ENCODE measurements at places on chromosomes 5 and 9. TPM values are rescaled to one million over a fixed set of nuclear protein-coding genes. Genes with fewer than 3 reads are reported as not detected.
A peak's percentile ranks its signal among the peaks of the same experiment; 100 is the strongest.

DNA sequence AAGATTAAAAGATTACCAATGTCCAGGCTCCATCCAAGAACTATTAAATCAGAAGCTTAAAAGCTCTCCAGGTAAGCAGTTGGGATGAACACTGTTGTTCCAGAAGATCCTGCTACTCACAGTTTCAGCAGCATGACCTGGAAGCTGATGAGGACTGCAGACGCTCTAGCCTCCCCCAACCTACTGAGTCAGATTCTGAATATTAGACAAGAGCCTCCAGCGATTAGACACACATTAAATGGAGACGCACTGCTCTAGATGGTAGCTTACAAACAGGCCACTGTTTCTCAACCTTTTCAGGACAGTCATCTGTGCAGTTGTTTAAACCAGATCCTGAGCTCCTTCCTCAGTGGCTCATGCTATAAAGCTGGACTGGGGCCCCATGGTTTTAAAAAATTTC, 54.3 kb downstream of the MTMR12 start:
- H3K4me1 ChIP-seq = peaks cover 12% of the 10 kb centered on the region
- no peak for DNase-seq
- no peaks in the 10 kb centered on the region for H3K36me3 ChIP-seq
- no peak overlapping the region for H3K4me3 ChIP-seq

Gene SGCD
- total RNA-seq = 0.28 TPM

Gene IL3
- total RNA-seq = not detected

DNA sequence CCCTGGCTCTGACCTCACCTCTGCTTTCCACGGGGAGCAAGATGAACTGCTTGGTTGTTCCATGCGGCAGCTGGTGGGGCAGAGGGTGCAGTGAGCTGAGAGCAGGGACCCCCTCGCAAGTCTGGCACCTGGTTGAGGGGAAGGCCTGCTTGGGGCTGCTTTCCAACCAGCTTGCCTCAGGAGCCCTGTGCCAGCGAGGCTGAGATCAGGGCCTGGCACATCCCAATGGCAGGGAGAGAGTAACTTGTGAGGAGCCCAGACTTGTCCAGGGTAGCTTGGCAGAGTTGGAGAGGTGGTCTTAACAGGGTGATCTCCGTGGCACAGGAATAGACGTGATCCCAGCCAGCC, 68.9 kb downstream of the IQGAP2 start:
- no peak overlapping the region for H3K4me3 ChIP-seq
- H3K27ac ChIP-seq = no peak overlapping the region
- H3K4me1 ChIP-seq = peaks cover 5% of the 10 kb centered on the region
- no peaks in the 10 kb centered on the region for H3K36me3 ChIP-seq
- no peak for DNase-seq

DNA sequence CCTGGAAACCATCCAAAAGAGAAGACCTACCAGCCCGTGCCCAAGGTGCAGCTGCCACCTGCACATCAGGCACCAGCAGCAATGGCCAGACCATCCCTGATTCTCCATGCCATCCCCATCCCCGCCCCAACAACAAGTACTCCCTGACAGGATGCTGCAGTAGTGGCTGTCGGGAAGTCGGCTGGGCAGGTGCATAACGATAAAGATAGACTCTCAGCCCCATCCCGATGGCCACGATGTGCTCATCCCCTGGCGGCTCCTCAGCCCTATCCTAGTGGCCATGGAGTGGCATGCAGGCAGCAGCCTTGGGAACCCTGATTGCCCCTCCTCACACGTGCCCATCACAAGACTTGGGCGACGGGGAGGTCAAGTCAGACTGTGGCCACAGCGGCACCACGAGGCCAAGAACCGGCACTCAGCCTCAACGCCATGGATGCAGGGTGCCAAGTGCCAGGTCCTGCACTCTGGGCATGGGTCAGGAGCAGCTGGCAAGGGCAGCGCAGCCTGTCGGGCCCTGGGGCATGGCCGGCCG, 368.8 kb upstream of the SPATA31A5 start:
- no peaks in the 10 kb centered on the region for H3K4me1 ChIP-seq
- H3K4me3 ChIP-seq = no peak overlapping the region
- no peak for DNase-seq
- H3K27ac ChIP-seq = no peak overlapping the region
- H3K36me3 ChIP-seq = no peaks in the 10 kb centered on the region
- H3K27me3 ChIP-seq = no peaks in the 10 kb centered on the region

Gene BOD1
- 30.1 TPM for total RNA-seq

GRCh38 chr9:99828417-99829176, 6.9 kb downstream of the NR4A3 start:
- no peak overlapping the region for H3K27ac ChIP-seq
- H3K4me3 ChIP-seq = no peak overlapping the region
- no peaks in the 10 kb centered on the region for H3K27me3 ChIP-seq

- no peaks in the 10 kb centered on the region for H3K36me3 ChIP-seq
- DNase-seq = no peak
- no peaks in the 10 kb centered on the region for H3K27me3 ChIP-seq
- peak overlapping the region; percentile 53 for H3K27ac ChIP-seq
- H3K4me3 ChIP-seq = no peak overlapping the region
Observed at GRCh38 chr9:93194221-93194625, 10.3 kb downstream of the WNK2 start.

DNA sequence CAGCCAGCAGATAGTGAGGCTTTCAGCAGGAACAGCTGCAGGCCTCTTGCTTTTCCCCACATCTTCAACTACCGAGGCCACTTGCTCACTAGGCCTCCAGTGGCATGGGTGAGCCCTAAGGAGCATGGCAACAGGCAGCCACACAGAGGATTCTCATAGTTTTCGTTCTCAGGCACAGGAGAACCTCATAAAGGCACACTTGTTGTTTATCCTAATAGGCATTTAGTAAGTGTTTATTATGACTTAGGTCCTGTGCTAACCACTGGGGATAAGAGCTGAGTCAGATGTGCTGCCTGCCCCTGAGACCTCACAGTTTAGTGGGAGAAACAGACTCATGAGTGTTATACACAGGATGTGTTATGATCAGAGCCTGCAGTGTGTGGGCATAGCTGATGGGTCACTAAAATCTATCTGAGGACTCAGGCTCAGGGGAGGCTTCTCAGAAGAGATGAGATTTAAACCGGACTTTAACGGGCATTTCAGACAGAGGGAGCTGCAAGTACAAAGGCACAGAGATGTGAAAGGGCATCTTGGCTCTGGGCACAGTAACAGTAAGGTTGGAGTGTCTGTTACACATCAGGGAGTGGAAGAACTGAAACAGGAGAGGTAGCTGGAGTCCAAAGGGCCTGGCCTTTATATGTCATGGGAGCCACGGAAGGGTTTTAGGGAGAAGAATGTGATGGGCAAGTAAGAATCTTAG, 21.0 kb upstream of the HEMGN start:
- no peak for DNase-seq
- no peaks in the 10 kb centered on the region for H3K36me3 ChIP-seq
- no peak overlapping the region for H3K27ac ChIP-seq

GRCh38 chr5:138303372-138303771, 28.2 kb downstream of the CDC25C start:
- no peaks in the 10 kb centered on the region for H3K27me3 ChIP-seq
- DNase-seq = no peak
- no peaks in the 10 kb centered on the region for H3K36me3 ChIP-seq
- no peak overlapping the region for H3K4me3 ChIP-seq
- no peak overlapping the region for H3K27ac ChIP-seq

GRCh38 chr5:132487841-132488555, 2.6 kb downstream of the IRF1 start:
- DNase-seq = no peak
- no peak overlapping the region for H3K4me3 ChIP-seq
- no peaks in the 10 kb centered on the region for H3K27me3 ChIP-seq
- peaks cover 24% of the 10 kb centered on the region for H3K4me1 ChIP-seq
- no peak overlapping the region for H3K27ac ChIP-seq

Measured in pancreas (tissue), 10 donors.